Liver (tissue), 10 donors: ENCODE measurements at places on chromosomes 7 and 10. TPM values are rescaled to one million over a fixed set of nuclear protein-coding genes. Genes with fewer than 3 reads are reported as not detected.

The HKDC1 gene
- 5.6 TPM for total RNA-seq

DNA sequence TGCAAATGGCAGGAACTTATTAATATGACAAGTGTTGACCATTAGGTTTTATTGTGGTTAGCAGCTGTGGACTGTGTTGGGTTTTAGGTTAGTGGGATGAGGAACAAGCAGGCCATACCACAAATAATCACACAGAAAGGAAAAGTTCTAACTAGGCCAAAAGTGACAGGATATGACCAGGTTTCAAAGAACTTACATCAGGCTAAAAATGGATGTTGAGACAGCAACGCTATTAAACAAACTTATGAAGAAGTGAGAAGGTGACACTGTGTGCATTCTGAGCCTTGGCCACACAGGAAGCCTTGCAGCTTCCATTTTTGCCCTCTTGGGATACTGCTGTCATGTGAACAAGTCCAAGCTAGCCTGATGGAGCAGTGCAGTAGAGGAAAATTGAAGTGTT is 568.8 kb downstream of the HTR7 start:
- no peak for DNase-seq
- H3K36me3 ChIP-seq: no peaks in the 10 kb centered on the region
- H3K4me1 ChIP-seq: no peaks in the 10 kb centered on the region
- no peaks in the 10 kb centered on the region for H3K27me3 ChIP-seq

GRCh38 chr10:120420421-120420820 is 36.6 kb upstream of the PLPP4 start:
- no peaks in the 10 kb centered on the region for H3K36me3 ChIP-seq
- H3K4me1 ChIP-seq: no peaks in the 10 kb centered on the region
- no peak overlapping the region for H3K4me3 ChIP-seq
- no peak for DNase-seq
- H3K27me3 ChIP-seq: no peaks in the 10 kb centered on the region
- H3K27ac ChIP-seq: no peak overlapping the region

GRCh38 chr7:81447351-81447952 is 322.4 kb downstream of the HGF start:
- H3K4me3 ChIP-seq: no peak overlapping the region
- no peaks in the 10 kb centered on the region for H3K36me3 ChIP-seq
- H3K27ac ChIP-seq: no peak overlapping the region
- DNase-seq: no peak

The GDI2 gene
- 190 TPM for total RNA-seq

- no peaks in the 10 kb centered on the region for H3K27me3 ChIP-seq
- H3K27ac ChIP-seq: no peak overlapping the region
- no peaks in the 10 kb centered on the region for H3K36me3 ChIP-seq
Measured at GRCh38 chr7:22720791-22721786, 5.9 kb upstream of the IL6 start.

- no peak overlapping the region for H3K27ac ChIP-seq
- no peak overlapping the region for H3K4me3 ChIP-seq
- no peaks in the 10 kb centered on the region for H3K27me3 ChIP-seq
- DNase-seq: no peak
- H3K4me1 ChIP-seq: no peaks in the 10 kb centered on the region
- H3K36me3 ChIP-seq: no peaks in the 10 kb centered on the region
Measured at GRCh38 chr7:38187794-38188440, 9.9 kb downstream of the STARD3NL start.

The TRIL gene
- total RNA-seq: 0.67 TPM

DNA sequence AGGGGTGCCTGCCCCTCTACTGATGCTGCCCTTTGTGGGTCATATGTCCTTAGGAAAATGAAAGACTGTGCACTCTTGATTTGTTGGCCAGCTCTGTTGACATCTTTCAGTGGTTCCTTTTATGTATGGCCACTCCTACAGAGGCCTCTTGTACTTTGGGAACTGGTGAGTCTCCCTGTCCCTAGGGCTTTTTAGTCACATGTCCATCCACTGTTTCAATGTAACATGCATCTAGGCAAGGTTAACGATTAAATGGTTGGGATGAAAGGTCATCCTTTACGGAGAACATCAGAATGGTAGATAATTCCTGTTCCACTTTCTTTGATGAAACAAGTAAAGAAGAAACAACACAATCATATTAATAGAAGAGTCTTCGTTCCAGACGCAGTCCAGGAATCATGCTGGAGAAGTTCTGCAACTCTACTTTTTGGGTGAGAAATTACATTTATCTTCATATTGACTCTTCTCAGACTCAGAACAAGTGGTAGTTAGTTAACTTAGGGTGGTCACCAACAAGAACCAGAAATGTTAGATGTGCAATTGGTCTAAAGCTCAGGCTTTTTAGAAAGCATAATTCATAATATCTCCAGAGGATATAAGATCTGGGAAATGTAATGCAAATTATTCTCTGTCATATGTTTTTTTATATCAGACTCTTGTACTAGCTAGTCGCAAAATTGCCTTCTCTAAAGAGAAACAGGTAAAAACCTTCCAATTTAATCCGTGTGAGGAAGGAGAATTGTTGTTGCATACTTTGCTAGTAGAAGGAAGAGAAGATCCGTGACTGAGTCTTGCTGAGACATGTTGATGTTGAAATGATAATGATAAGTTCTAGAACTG is at the start of gene ABCC2:
ABCC2 (plus strand) TSS at position 194 of the 840 bp plus-strand sequence; CDS start at position 399, 205 bp downstream.
- H3K27me3 ChIP-seq: no peaks in the 10 kb centered on the region
- peak within 1 kb of the TSS; percentile 76 for H3K27ac ChIP-seq
- peaks cover 8% of the 10 kb centered on the region for H3K36me3 ChIP-seq
- no peak for DNase-seq

The PTPRN2 gene
- 1.9 TPM for total RNA-seq

The ORAI2 gene
- 10.3 TPM for total RNA-seq

The COBL gene
- total RNA-seq: 18.7 TPM

DNA sequence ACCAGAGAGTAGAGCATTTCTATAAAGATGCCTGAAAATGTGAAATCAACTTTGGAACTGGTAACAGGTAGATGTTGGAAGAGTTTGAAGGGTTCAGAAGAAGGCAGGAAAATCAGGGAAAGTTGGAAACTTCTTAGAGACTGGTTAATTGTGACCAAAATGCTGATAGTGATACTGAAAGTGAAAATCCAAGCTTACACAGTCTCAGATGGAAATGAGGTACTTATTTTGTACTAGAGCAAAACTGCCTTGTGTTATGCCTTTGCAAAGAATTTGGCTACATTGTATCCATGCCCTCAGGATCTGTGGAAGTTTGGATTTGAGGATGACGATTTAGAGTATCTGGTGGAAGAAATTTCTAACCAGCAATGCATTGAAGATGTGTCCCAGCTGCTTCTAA is 430.6 kb upstream of the KCND2 start:
- no peaks in the 10 kb centered on the region for H3K27me3 ChIP-seq
- no peaks in the 10 kb centered on the region for H3K36me3 ChIP-seq
- no peak overlapping the region for H3K4me3 ChIP-seq

The TDRD1 gene
- total RNA-seq: 0.17 TPM

GRCh38 chr10:94571081-94571480 is 25.5 kb downstream of the HELLS start:
- no peak overlapping the region for H3K4me3 ChIP-seq
- DNase-seq: no peak
- no peak overlapping the region for H3K27ac ChIP-seq
- H3K36me3 ChIP-seq: no peaks in the 10 kb centered on the region

DNA sequence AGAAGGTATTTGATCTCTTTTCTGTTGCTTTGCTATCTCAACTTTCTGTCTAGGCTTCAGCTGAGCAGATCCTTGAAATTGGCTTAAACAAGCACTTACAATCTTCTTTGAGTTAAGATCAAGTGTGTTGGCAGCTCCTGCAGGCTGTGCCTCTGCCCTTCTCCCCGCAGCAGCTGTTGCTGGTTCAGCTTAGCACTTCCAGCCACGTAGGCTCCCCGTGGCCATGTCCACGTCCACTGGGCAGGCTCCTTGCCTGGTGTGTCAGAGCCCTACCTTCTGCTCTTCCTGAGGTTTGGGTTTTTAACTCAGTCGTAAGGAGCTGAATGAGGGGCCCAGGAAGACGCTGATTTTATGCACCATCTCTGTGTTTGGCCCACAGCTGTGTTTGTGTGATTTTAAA is 47.2 kb downstream of the CAMK1D start:
- H3K27ac ChIP-seq: no peak overlapping the region
- no peaks in the 10 kb centered on the region for H3K27me3 ChIP-seq
- no peaks in the 10 kb centered on the region for H3K36me3 ChIP-seq
- peaks cover 2% of the 10 kb centered on the region for H3K4me1 ChIP-seq

GRCh38 chr7:21413502-21413901 is 14.4 kb upstream of the SP4 start:
- no peaks in the 10 kb centered on the region for H3K27me3 ChIP-seq
- H3K27ac ChIP-seq: no peak overlapping the region
- H3K36me3 ChIP-seq: no peaks in the 10 kb centered on the region
- H3K4me3 ChIP-seq: no peak overlapping the region
- no peaks in the 10 kb centered on the region for H3K4me1 ChIP-seq

DNA sequence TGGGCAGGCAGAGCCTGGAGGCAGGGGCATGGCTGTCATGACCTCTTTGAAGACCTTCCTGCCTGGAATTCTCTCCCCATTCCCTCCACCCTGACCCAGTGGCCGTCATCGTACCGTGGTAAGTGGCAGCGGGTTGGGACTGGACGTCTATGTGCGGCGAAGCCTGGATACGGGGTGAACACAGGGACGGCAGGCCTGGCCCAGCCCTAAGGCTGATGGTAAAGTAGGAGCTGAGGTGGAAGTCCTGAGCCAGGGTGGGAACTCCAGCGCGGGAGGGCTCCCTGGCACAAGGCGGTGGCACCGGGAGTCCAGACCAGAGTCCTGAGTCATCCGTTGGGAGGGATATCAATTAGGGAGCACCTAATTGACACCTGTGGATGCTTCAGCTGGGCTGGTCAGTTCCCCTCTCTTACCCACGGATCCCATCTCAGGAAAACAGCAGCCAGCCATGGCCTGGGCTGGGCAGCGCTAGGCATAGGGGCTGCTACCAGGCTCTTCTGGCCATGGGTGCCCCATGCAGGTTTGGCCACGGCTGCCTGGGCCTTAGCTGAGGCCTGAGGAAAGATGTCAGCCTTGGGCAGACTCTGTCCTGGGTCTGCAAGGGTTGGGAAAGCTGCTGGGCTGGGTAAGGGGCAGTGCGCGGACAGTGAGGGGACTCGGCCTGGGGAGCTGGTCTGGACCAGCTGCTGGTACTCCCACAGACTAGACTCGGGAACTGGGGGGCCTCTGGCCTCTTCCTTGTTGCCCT is 3.3 kb downstream of the PPIF start:
- H3K4me1 ChIP-seq: peaks cover 16% of the 10 kb centered on the region
- peak; percentile 31 for DNase-seq
- no peak overlapping the region for H3K27ac ChIP-seq

The SKIDA1 gene
- total RNA-seq: 2.3 TPM

The LRRC4 gene
- 2.7 TPM for total RNA-seq

The IRF5 gene
- total RNA-seq: 4.4 TPM

DNA sequence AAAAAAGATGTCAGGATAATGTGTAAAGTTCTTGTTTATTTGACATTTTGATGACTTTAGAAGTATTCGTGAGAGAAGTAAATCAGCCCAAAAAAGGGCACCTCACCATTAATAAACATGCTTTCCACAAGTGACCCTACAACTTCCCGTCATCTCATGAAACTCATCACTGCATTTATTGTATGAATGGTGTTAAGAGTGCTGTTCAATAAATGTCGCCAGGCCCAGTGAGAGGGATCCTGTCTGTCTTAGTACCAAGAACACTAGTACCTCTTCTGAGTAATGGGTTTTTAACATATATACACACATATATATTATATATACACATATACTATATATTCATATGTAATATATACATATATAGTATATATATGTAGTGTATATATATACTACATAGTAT is 61.9 kb downstream of the TMEM26 start:
- no peak overlapping the region for H3K27ac ChIP-seq
- H3K36me3 ChIP-seq: no peaks in the 10 kb centered on the region
- H3K4me1 ChIP-seq: no peaks in the 10 kb centered on the region
- H3K27me3 ChIP-seq: no peaks in the 10 kb centered on the region
- no peak overlapping the region for H3K4me3 ChIP-seq
- DNase-seq: no peak

The SUN3 gene
- not detected for total RNA-seq

DNA sequence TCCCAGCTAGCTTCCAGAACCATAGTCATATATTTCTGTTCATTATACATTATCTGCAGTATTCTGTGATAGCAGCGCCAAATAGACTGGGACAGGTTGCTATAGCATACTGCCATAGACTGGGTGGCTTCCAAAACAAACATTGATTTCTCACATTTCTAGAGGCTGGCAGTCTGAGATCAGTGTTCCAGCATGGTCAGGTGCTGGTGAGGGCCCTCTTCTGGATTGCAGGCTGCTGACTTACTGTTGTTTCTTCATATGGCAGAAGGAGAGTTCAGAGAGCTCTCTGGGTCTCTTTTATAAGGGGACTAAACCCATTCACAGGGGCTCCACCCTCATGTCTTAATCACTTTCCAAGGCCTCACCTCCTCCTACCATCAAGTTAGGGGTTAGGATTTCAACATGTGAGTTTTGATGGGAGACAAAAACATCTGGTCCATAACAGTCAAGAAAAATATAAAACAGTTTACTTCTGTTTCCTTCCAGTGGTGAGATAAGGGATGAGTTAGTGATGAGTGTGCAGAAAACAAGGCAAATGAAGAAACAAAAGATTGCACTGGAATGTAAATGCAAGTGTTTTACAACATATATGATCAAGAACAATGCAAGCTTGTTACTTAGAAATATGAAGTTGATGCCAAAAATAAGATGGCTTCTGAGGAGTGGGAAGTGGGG is 399.0 kb upstream of the C7orf33 start:
- no peaks in the 10 kb centered on the region for H3K36me3 ChIP-seq
- no peaks in the 10 kb centered on the region for H3K4me1 ChIP-seq
- no peak for DNase-seq

The APBB1IP gene
- 9.3 TPM for total RNA-seq

- no peaks in the 10 kb centered on the region for H3K4me1 ChIP-seq
- no peak overlapping the region for H3K27ac ChIP-seq
- no peak for DNase-seq
- no peaks in the 10 kb centered on the region for H3K36me3 ChIP-seq
- H3K4me3 ChIP-seq: no peak overlapping the region
- no peaks in the 10 kb centered on the region for H3K27me3 ChIP-seq
Measured at GRCh38 chr7:110839866-110840265, 251.1 kb upstream of the LRRN3 start.

GRCh38 chr7:73936967-73937366 is 76.0 kb downstream of the TMEM270 start:
- H3K4me1 ChIP-seq: no peaks in the 10 kb centered on the region
- H3K27ac ChIP-seq: no peak overlapping the region
- no peak for DNase-seq
- no peak overlapping the region for H3K4me3 ChIP-seq
- H3K36me3 ChIP-seq: no peaks in the 10 kb centered on the region
- no peaks in the 10 kb centered on the region for H3K27me3 ChIP-seq

DNA sequence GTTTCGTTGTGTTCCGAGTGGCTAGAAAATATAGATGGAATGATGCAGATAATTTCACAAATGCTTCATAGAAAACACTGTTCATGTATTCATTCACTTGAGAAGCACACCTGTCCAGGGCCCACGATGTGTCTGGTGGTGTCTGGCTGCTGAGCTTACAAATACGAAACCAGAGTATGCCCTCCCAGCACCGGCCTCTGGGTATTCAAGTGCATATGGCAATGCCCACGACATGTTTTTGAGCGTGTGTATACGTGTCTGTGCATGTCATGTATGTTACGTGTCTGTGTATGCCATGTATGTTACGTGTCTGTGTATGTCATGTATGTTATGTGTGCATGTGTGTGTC is 37.9 kb downstream of the IL2RA start:
- no peaks in the 10 kb centered on the region for H3K36me3 ChIP-seq
- no peaks in the 10 kb centered on the region for H3K4me1 ChIP-seq
- H3K4me3 ChIP-seq: no peak overlapping the region
- DNase-seq: no peak
- H3K27ac ChIP-seq: no peak overlapping the region

The OR2A1 gene
- total RNA-seq: under 0.01 TPM

The SLC26A4 gene
- total RNA-seq: 0.19 TPM

The CYP3A4 gene
- 0.51 TPM for total RNA-seq

The EPO gene
- 1.5 TPM for total RNA-seq

The NYAP1 gene
- 0.09 TPM for total RNA-seq
